ENCODE measurements at places on chromosomes 1 and 21. TPM values are rescaled to one million over a fixed set of nuclear protein-coding genes. Genes with fewer than 3 reads are reported as not detected.

The ADCY10 gene
- not detected for total RNA-seq

The KLF17 gene
- 0.67 TPM for total RNA-seq

The ACADM gene
- 31.6 TPM for total RNA-seq

The DTL gene
- total RNA-seq = 20.7 TPM

The SLC1A7 gene
- total RNA-seq = 0.05 TPM

The RYR2 gene
- total RNA-seq = not detected

The MYBPH gene
- total RNA-seq = not detected

The HSD3B1 gene
- total RNA-seq = not detected

The CELA2A gene
- total RNA-seq = not detected

The CYP4X1 gene
- total RNA-seq = not detected

The TCHH gene
- total RNA-seq = 0.27 TPM

The TNFRSF9 gene
- 2.0 TPM for total RNA-seq

The LIN28A gene
- total RNA-seq = not detected

The A3GALT2 gene
- total RNA-seq = not detected

The TMEM52 gene
- total RNA-seq = 0.80 TPM

The GABPB2 gene
- 2.9 TPM for total RNA-seq

The MOB3C gene
- total RNA-seq = 3.9 TPM

The FAM20B gene
- total RNA-seq = 15.9 TPM

The VANGL2 gene
- 0.69 TPM for total RNA-seq

The SLC5A9 gene
- not detected for total RNA-seq

The OR2L8 gene
- total RNA-seq = not detected

The PALMD gene
- 0.46 TPM for total RNA-seq

The CRYBG2 gene
- 1.6 TPM for total RNA-seq

The KCNK2 gene
- not detected for total RNA-seq

The STYXL2 gene
- total RNA-seq = not detected

The NCAM2 gene
- not detected for total RNA-seq

The PRELP gene
- total RNA-seq = not detected

The HP1BP3 gene
- total RNA-seq = 124 TPM

The LMX1A gene
- total RNA-seq = not detected

The PTGS2 gene
- total RNA-seq = 7.3 TPM

The CYP4A22 gene
- not detected for total RNA-seq

The COL9A2 gene
- total RNA-seq = 0.17 TPM

The TBX19 gene
- 0.53 TPM for total RNA-seq

All from A549 treated with GW870086 at 1 μM for 4 hours (cell line).